ENCODE measurements at places on chromosomes 7 and 10.

- DNase-seq: no peak
These were observed 75.3 kb upstream of the GRB10 start for GRCh38 chr7:50857804-50858489.

GRCh38 chr7:70771451-70771850 lies 360.5 kb upstream of the GALNT17 start:
- DNase-seq: no peak

DNA sequence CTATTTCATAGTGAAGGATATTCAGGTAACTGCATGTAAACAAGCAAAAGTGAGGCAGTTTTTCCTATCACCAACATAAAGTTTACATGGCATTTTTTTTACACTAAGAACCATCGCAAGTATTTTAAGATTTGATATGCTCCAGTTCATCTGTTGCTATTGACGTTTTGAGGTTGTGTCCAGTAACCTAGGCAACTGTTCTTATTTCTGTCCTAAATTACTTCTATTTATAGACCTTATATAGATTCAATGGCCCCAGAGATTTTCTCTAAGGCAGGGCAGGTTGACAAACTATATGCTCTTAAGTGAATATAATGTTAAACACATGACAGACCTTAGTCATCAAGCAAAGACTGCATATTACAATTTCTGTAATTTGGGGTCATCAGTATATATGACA lies 830.2 kb upstream of the LRRTM3 start:
- DNase-seq: no peak

DNA sequence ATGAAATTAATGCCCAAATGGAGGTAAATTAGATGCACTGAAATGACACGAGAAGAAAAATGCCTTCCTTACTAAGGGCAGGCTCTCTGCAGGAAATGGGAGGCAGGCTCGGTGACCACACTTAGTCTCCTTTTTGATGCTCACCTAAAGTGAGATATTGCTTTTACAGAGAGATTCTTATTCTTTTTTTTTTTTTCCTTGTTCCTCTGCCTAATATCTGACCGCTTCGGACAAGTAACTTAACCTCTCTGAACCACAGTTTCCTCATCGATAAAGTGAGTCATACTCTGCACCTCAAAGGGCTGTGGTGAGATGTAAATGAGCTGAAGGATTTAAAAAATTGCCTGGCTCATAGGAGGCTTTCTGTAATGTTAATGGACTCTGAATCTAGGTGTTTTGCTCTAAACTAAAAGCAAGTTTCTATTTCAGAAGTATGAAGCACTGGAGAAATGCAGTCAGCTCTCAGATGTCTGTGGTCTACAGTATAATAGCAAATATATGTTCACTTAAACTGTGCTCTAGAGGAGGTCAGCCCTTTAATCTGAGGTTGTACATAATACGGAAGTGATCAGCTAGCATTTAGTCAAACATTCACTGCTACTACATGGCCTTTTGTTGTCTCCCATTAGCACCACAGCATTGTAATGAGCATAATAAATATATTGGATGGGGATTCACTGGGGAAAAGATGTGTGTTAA lies 23.2 kb downstream of the NKX2-3 start:
- DNase-seq: no peak

- DNase-seq: no peak
These were observed 323.9 kb downstream of the GATA3 start for GRCh38 chr10:8378198-8378983.

DNA sequence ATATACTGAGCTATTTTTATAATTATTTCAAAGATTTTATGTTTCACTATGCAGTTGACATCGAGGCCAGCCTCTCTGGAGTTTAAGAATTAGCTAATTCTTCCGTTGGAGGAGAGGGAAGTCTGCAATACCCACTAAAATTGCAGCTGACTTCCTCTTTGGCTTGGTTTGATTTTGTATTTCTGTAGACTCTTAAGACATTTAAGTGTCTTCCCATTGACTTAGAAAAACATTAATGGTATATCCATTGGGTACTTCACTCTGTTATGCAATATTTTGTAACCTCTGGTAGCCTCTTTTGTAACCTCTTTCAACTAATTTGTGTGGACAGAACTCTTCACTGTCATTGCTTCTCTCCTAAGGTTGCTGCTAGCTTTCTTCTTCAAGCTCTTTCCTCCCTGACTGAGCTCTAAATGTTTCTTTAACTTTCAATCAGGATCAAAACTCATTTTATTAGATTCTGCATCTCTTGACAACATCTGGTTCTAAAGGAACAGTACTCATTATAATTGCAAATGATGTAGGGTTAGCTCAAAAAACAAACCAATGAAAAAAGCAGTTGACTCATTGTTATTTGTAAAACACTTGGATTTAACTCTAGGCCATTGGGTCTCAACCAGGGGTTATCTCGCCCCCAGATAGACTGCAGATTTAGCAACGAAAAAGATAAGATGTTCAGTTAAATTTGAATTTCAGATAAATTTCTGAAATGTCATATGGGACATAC lies 1.7 kb upstream of the ANKRD22 start:
- no peak for DNase-seq

- no peak for DNase-seq
These were observed 139.7 kb downstream of the ATE1 start for GRCh38 chr10:121788115-121788514.

- DNase-seq: no peak
These were observed 12.2 kb upstream of the GALNT11 start for GRCh38 chr7:152013230-152013629.

GRCh38 chr10:77756319-77757232 lies 119.0 kb upstream of the KCNMA1 start:
- DNase-seq: no peak

GRCh38 chr7:20365486-20365885 lies 34.8 kb downstream of the ITGB8 start:
- no peak for DNase-seq

DNA sequence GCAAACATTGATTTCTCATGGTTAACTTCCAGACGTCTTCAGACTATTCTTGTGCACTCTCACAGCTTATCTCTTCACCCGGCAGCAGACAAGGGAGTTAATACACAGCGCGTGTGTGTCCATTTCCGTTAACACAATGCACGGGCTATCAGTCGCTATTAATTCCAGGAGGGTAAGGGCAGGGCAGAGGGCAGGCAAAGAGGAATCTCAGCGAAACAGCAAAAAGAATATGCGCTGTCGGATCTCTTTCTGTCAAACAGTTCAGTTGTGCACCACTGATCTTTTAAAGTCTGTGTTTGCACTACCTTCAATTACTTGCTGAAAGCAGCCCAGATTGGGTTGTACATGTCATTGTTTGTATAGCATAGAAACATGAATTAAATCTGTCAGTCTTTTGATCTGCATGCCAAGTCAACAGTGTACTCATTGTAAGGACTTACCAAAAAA lies 41.1 kb upstream of the CABCOCO1 start:
- DNase-seq: no peak

- DNase-seq: no peak
These were observed 142.7 kb downstream of the ICA1 start for GRCh38 chr7:8119262-8119661.

DNA sequence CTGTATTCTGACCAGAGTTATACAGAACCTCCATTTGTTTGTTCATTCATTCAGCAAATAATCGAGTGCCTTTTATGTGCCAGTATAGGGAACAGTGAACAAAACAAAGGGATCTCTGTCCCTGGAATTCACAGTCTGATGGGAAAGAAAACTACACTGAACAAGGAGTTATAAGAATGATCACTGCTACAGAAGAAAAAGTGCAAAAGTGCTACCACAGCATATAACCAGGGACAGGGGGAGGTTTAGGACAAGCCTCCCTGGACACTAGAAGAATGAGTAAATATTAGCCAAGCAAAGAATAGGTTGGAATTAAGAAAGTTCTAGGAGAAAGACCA lies 4.2 kb downstream of the CLDN12 start:
- no peak for DNase-seq

- no peak for DNase-seq
These were observed 36.6 kb downstream of the CNNM1 start for GRCh38 chr10:99365736-99366135.

GRCh38 chr7:135843214-135843613 lies 94.6 kb upstream of the FAM180A start:
- no peak for DNase-seq

GRCh38 chr7:114715907-114716306 lies 206.0 kb upstream of the MDFIC start:
- DNase-seq: no peak

DNA sequence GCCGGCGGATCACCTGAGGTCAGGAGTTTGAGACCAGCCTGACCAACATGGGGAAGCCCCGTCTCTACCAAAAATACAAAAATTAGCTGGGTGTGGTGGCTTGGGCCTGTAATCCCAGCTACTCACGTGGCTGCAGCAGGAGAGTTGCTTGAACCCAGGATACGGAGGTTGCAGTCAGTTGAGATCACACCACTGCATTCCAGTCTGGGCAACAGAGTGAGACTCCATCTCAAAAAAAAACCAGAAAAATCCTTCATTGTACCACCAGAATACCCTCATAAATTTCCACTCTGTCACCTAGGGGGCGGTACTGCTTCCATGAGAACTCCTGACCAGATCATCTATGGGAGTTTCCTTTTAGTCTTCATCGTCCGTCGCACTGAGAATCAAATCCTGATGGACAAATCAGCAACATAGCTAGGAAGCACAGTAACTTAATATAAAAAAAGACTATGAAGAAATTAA lies 225.8 kb upstream of the KLF14 start:
- DNase-seq: no peak
